ENCODE measurements at places on chromosomes 13 and 19. TPM values are rescaled to one million over a fixed set of nuclear protein-coding genes. Genes with fewer than 3 reads are reported as not detected.

ADAMTSL5 gene
- 3.9 TPM for total RNA-seq

LMO7 gene
- 29.3 TPM for total RNA-seq

VPS36 gene
- 14.0 TPM for total RNA-seq

MBD3L2 gene
- total RNA-seq = not detected

CEACAM7 gene
- not detected for total RNA-seq

PCDH17 gene
- total RNA-seq = 0.16 TPM

ANGPTL8 gene
- not detected for total RNA-seq

IZUMO4 gene
- 1.9 TPM for total RNA-seq

ODAD3 gene
- 1.0 TPM for total RNA-seq

FARSA gene
- total RNA-seq = 27.2 TPM

SYCN gene
- not detected for total RNA-seq

LRRC8E gene
- total RNA-seq = 4.2 TPM

ZNF554 gene
- total RNA-seq = 4.0 TPM

GDF15 gene
- 41.9 TPM for total RNA-seq

MISP gene
- 0.32 TPM for total RNA-seq

HIPK4 gene
- total RNA-seq = 0.16 TPM

NLRP9 gene
- not detected for total RNA-seq

ACP5 gene
- 0.95 TPM for total RNA-seq

CPAMD8 gene
- total RNA-seq = 0.69 TPM

TEX101 gene
- total RNA-seq = not detected

SIGLEC5 gene
- not detected for total RNA-seq

EBI3 gene
- total RNA-seq = 0.16 TPM

RFX1 gene
- 1.6 TPM for total RNA-seq

NFIX gene
- 122 TPM for total RNA-seq

COX6B2 gene
- total RNA-seq = 0.16 TPM

DCT gene
- 0.09 TPM for total RNA-seq

PRRG2 gene
- 0.32 TPM for total RNA-seq

GRIN3B gene
- total RNA-seq = 0.32 TPM

TUBA3C gene
- total RNA-seq = not detected

TNFRSF19 gene
- total RNA-seq = 85.6 TPM

SLC5A5 gene
- total RNA-seq = not detected

NECTIN2 gene
- 40.5 TPM for total RNA-seq

SPC24 gene
- 26.3 TPM for total RNA-seq

THSD1 gene
- 3.9 TPM for total RNA-seq

ZNF569 gene
- 5.8 TPM for total RNA-seq

FAM216B gene
- total RNA-seq = not detected

VSTM1 gene
- total RNA-seq = not detected

CNFN gene
- not detected for total RNA-seq

LRP3 gene
- 21.9 TPM for total RNA-seq

MED16 gene
- total RNA-seq = 26.5 TPM

FLT1 gene
- 0.16 TPM for total RNA-seq

OLFM2 gene
- total RNA-seq = 2.8 TPM
